ENCODE measurements at places on chromosomes 7 and 10.

- DNase-seq, result no peak
These were observed 1.9 kb downstream of the CACNB2 start for GRCh38 chr10:18142151-18142550.

DNA sequence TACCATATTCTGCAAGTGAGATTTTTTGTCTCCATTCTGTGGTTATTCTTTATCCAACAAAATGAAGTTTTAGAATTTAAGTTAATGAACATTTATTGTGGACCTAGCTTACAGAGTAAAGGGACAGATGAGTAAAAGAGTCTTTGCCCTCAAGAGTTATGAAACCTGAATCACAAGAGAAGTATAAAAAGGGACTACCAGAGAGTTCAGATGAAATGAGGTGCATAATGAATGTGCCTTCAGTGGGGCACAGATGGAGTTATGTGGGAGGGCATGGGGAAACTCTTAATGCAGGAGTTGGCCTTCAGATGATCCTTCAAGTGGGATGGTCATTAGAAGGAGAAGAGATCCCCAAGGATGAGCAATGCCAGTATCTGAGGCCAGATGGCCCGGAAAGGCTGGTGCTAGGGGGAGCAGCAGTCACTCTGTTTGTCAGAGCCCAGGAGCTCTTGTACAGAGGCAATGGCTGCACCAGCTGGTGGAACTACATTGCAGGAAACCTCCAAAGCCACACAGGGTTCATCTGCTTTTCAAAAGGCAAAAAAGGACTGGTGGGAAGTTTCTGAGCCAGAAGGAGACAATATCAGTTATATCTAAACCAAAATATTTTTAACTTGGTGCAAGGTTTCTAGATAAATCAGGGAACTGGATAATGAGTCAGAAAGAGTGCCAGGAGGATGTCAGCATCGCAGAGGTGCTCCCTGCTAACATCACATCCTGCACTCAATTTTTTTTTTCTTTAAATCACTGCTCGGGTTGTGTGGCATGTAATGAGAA, 162.0 kb downstream of the KLF6 start:
- no peak for DNase-seq

DNA sequence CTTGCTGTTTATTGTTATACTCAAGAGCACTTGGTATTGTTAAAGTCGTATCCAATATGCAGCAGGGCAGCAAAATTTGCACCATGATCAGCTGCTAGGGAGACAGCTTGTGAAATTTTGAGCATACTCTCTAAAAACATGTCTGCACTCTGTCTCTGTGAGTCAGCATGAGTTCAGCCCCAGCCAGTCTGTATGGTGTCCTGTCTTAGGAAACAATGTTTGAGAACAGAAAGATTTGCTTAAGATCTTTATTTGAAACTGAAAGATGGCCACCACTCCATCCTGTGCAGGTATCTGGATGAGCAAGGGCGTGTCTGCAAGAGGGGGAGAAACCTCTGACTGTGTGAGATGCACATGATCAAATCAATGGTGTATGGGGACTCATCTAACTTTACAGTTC, 97.1 kb downstream of the GNAI1 start:
- DNase-seq, result no peak

GRCh38 chr7:134750083-134751062, 29.1 kb upstream of the CALD1 start:
- peak; percentile 30 for DNase-seq

- no peak for DNase-seq
These were observed 6.4 kb upstream of the MMP21 start for GRCh38 chr10:125782054-125782453.

All from central memory CD8-positive, alpha-beta T cell (primary cell).